HS-5 (cell line): ENCODE measurements at places on chromosomes 2 and 18.

GRCh38 chr2:69798290-69798908 lies 31.1 kb upstream of the GMCL1 start:
- DNase-seq, result no peak

DNA sequence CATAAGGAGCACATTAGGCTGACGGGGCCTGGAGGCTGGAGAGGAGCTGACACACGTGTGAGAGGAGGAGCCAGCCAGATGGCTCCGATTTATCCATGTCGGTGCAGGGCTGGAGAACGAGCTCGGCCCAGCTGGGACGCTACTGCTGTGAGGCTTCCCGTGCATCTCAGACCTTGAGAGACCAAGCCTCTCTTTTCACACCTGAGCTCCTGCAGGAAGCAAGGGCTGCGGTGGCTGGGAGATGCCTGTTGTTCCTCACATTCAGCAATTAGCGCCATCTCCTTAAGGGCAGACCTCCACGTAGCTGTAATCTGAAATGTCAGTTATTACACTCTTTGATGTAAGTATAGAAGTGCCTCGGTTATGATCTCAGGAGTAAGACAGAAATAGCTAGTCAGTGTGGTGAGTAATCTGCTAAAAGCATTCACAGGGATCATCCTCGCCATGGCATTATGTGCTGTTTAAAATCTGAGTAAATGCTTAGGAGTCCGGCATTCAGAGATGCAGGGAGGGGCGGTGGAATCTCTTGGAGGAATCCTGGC lies 107.9 kb downstream of the PRKCE start:
- peak; percentile 56 for DNase-seq

DNA sequence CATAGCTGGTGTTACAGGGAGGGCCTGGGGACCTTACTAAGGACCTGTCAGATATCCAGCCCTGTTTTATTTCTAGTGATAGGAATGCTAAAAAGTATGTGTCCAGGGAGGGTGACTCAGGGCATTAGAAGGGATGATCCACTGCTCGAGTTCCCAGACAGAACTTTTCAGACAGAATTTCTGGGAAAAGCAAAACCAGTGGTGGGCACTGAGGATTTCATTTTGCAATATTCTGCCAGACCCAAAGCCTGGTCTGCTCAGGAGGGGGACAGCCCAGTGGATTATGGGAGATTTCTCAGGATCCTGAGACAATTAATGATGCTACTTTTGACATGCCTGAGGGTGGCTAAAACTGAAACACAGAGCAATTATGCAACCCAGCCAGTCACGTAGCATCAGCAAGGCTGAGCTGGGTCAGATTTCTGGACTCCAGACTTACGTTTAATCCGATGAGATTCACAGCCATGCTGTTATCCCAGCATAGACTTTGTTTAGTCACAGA lies 4.7 kb upstream of the KCNE4 start:
- peak; percentile 63 for DNase-seq

DNA sequence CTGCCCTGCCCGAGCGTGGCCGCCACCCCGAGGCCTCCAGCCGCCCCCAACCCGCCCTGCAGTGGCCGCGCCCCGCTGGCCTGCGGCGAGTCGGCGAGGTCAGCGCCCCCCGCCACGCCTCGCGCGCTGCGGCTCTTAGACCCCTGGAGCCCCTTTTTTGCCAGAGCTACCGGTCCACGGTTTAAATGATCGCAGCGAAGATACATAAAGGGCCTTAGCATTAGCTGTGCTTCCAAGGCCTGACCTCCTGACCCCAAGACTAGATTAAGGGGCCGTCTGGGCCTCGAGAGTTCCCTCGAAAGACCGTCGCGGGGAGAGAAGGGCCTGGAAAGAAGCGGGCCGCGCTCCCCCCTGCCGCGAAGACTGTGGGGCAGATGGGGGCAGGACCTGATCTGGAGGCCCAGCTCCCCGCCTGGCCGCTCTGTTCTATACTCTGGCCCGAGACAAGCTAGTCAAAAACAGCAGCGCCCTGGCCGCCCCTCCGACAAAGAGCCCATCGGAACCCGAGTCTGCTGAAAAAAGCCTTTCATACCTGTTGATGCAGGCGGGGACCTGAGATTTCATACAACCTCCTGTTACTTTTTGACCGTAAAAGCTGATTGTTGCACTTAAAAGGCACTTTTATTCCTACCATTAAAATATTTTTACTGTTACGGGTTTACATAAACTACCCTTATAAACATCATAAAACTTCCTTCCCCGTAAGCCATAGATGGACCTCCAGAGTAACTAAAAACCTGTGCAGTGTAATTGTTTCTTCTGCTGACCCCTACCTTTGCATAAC lies 68.7 kb upstream of the PSMD14 start:
- no peak for DNase-seq

- DNase-seq, result no peak
Measured at GRCh38 chr18:36031407-36031806, 36.0 kb downstream of the RPRD1A start.

- DNase-seq, result no peak
Measured at GRCh38 chr2:59276033-59276432, 1034.9 kb upstream of the FANCL start.
